Progenitor cell of endocrine pancreas (in vitro differentiated cells): ENCODE measurements at places on chromosomes 16 and 17.

- H3K36me3 ChIP-seq = peaks cover 32% of the 10 kb centered on the region
- DNase-seq = no peak
- H3K4me3 ChIP-seq = no peak overlapping the region
- H3K27ac ChIP-seq = no peak overlapping the region
These were observed 9.2 kb upstream of the KANSL1 start for GRCh38 chr17:46202424-46202823.

- H3K27ac ChIP-seq = no peak overlapping the region
- no peaks in the 10 kb centered on the region for H3K27me3 ChIP-seq
- no peak for DNase-seq
- H3K4me3 ChIP-seq = no peak overlapping the region
- H3K4me1 ChIP-seq = peaks cover 11% of the 10 kb centered on the region
These were observed 61.0 kb downstream of the SMPD3 start for GRCh38 chr16:68387301-68387700.

- DNase-seq = no peak
- H3K36me3 ChIP-seq = peaks cover 11% of the 10 kb centered on the region
- H3K27me3 ChIP-seq = no peaks in the 10 kb centered on the region
- no peak overlapping the region for H3K4me3 ChIP-seq
- no peaks in the 10 kb centered on the region for H3K4me1 ChIP-seq
- H3K27ac ChIP-seq = peak overlapping the region; percentile 49
These were observed 87.1 kb upstream of the PLCG2 start for GRCh38 chr16:81692021-81692420.

GRCh38 chr17:64125937-64126336 lies 4.0 kb downstream of the ERN1 start:
- H3K36me3 ChIP-seq = peaks cover 7% of the 10 kb centered on the region
- H3K27me3 ChIP-seq = peaks cover 5% of the 10 kb centered on the region
- DNase-seq = no peak
- H3K4me1 ChIP-seq = peaks cover 29% of the 10 kb centered on the region
- H3K4me3 ChIP-seq = no peak overlapping the region

DNA sequence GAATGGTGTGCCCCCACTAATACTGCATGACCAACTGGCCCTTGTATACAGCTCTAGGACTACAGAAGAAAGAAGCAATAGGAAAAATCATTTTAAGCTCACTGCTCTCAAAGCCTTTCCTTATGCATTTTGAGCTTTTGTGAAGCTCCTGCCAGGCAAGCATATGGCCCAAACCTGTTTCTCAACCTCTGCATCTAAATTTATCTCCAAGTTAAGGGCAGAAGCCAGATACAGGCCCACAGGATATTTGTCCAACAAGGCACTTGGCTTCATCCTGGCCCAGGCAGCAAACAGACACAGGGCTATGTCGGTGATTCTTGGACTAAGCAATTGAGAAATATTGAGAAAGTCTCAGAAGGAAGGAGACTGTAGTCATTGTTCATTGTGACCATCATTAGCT lies 43.9 kb downstream of the CCT6B start:
- no peak for DNase-seq
- H3K4me1 ChIP-seq = no peaks in the 10 kb centered on the region
- no peak overlapping the region for H3K27ac ChIP-seq
- H3K27me3 ChIP-seq = no peaks in the 10 kb centered on the region
- no peak overlapping the region for H3K4me3 ChIP-seq
- no peaks in the 10 kb centered on the region for H3K36me3 ChIP-seq

DNA sequence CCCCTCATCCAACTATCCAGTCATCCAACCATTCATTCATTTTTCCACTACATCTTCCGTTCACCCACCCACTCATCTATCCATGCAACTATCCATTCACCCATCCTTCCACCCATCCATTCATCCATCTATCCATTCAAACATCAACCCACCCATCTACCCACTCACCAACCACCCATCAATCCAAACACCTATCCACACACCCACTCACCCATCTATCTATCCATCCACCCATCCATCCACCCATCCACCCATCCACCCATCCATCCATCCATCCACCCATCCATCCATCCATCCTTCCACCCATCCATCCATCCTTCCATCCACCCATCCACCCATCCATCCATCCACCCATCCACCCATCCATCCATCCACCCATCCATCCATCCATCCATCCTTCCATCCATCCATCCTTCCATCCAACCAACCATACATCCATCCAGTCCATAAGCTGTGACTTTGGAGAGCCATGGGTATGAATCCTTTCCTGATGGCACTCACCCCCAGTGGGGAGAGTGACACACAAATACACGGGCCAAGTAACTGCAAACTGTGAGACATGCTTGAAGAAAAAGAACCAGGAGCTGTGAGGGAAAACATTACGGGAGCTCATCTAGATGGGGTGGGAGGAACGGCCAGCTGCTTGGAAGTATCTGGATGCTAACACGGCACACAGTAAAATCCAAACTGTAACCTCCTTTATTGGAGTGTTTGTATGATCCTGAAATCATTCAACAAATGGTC lies 100.0 kb upstream of the TNRC6C start:
- peaks cover 20% of the 10 kb centered on the region for H3K27me3 ChIP-seq
- H3K36me3 ChIP-seq = no peaks in the 10 kb centered on the region
- H3K27ac ChIP-seq = no peak overlapping the region
- no peak overlapping the region for H3K4me3 ChIP-seq
- no peak for DNase-seq

GRCh38 chr17:57609125-57609877 lies 135.8 kb downstream of the CCDC182 start:
- H3K4me3 ChIP-seq = no peak overlapping the region
- H3K27me3 ChIP-seq = no peaks in the 10 kb centered on the region
- H3K36me3 ChIP-seq = no peaks in the 10 kb centered on the region
- H3K4me1 ChIP-seq = peaks cover 30% of the 10 kb centered on the region
- H3K27ac ChIP-seq = peak overlapping the region; percentile 78

DNA sequence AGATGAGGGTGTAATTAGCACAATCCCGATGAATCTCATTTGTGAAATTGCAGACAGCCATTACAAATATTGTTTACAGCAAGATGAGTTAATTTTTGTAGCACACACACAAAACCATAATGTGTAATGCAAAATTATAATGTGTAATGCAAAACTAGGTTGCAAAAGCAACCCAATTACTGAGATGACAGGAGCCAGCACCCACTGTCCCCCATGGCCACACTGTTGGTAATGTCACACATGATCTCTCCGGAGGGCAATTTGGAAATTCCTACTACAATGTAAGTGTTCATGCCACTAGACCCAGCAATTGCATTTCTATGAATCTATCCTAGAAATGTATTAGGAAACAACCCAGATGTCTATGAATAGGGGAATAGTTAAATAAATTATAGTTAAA lies 76.9 kb downstream of the MARF1 start:
- no peak overlapping the region for H3K4me3 ChIP-seq
- no peak overlapping the region for H3K27ac ChIP-seq
- no peaks in the 10 kb centered on the region for H3K36me3 ChIP-seq
- peaks cover 2% of the 10 kb centered on the region for H3K4me1 ChIP-seq
